ENCODE measurements at places on chromosomes 5 and 9. TPM values are rescaled to one million over a fixed set of nuclear protein-coding genes. Genes with fewer than 3 reads are reported as not detected.

GRCh38 chr9:121927636-121928035 is 165.5 kb downstream of the TTLL11 start:
- peaks cover 2% of the 10 kb centered on the region for H3K4me1 ChIP-seq
- H3K27me3 ChIP-seq = no peaks in the 10 kb centered on the region
- no peak overlapping the region for H3K27ac ChIP-seq

GRCh38 chr9:132935026-132935425 is 9.4 kb downstream of the TSC1 start:
- peaks cover 27% of the 10 kb centered on the region for H3K4me1 ChIP-seq
- no peak overlapping the region for H3K4me3 ChIP-seq
- H3K36me3 ChIP-seq = 0 out of 2 replicates have a peak, but pooled peaks cover 7% of the 10 kb centered on the region
- no peaks in the 10 kb centered on the region for H3K27me3 ChIP-seq
- H3K27ac ChIP-seq = peak overlapping the region; percentile 75

GRCh38 chr5:172425402-172425801 is 28.9 kb downstream of the SH3PXD2B start:
- H3K36me3 ChIP-seq = no peaks in the 10 kb centered on the region
- no peak overlapping the region for H3K27ac ChIP-seq
- H3K4me1 ChIP-seq = peaks cover 9% of the 10 kb centered on the region
- no peaks in the 10 kb centered on the region for H3K27me3 ChIP-seq
- no peak overlapping the region for H3K4me3 ChIP-seq
- no peak for DNase-seq

Gene AQP7
- total RNA-seq = 0.32 TPM
